Trophoblast cell (in vitro differentiated cells and primary cell): ENCODE measurements at places on chromosomes 6 and 20.

DNA sequence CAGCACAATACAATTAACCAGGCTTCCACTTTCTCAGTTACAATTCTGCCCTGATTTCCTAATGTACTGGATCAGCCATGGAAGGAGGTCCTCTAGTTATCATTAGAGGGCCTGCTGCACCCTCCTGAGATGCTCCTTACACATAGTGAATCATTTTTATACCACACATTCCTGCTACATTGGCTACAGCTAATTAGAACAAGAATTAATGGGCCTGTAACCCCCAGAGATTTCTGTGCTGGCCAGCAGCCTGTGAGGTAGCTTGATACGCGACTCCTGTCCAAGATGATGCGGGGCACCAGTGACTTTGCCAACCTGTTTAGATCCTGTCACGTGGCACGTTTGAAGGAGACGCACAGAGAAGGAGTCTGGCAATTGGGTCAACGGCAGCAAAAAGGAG, 422.8 kb downstream of the EPM2A start:
- DNase-seq = no peak

GRCh38 chr20:57214427-57214826, 52.0 kb downstream of the BMP7 start:
- DNase-seq = no peak

DNA sequence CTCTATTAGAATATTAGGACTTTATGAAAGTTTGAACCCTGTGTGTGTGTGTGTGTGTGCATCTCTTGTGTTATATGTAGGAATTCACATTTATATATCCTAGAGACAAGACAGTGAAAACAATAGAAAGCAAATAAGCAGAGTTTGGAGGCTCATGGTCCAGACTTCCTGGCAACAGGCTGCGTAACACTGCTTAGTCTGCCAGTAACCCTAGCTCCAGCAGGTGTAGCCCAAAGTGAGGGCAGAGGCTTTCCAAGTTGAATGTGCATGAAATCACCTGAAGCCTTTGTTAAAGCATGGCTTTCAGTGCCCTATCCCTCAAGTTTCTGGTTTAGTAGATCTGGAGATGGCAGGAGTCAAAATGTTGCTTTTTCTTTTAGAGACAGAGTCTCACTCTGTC, 569.9 kb downstream of the KIF16B start:
- no peak for DNase-seq

DNA sequence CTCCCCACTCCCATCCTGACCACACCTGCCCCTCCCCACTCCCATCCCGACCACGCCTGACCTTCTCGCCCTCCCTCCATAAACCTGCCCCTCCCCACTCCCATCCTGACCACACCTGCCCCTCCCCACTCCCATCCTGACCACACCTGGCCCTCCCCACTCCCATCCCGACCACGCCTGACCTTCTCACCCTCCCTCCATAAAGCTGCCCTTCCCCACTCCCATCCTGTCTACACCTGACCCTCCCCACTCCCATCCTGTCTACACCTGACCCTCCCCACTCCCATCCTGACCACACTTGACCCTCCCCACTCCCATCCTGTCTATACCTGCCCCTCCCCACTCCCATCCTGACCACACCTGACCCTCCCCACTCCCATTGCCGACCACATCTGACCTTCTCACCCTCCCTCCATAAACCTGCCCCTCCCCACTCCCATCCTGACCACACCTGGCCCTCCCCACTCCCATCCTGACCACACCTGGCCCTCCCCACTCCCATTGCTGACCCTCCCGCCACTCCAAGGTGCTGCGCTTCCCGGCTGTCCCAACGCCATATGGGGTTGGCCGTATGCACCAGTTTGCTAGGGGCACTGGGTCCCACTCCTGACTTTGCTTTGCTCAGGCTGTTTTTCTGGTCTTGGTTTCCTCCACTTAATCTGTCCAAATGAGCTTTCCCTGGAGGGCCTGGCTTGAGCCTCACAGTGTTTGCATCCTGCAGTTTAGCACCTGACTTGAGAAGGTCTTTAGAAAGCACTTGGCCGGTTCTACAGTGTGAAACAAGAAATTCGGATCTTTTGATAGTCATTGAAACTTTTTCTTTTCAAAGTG, 2.9 kb downstream of the KIF25 start:
- no peak for DNase-seq
